Activated T-helper 1 cell treated with anti-CD3 and anti-CD28 coated beads, Interleukin-2, amount 50 U/mL, for 16 hours (primary cell): ENCODE measurements at places on chromosomes 1 and 21.

DNA sequence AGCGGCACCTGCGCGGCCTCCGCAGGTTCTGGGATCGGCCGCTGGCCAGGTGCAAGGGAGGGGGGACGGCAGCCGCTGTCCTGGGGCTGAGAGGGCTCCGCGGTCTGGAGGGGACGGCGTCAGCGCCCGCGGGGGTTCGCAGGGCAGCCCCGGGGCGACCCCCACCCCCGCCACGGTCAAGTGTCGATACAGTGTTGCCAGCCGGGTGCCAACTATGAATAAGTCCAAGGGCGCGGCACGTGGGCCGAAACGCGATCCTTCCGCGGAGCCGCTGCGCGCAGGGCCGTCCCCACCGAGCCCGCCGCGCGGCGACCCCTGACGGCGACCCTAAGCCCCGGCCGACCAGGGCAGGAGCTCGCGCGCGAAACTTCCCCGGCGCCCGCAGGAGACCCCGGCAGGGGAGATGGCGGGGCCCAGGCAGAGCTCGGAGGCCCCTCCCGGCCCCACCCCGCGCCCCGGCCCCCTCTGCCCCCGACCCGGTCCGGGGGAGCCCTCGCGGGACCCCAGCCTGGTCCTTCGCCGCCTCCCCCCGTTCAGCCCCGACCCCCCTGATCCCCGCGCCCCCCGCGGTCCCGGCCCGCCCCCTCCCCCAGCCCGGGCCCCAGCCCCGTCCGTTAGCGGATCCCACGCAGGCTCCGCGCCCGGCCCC is 586 bp upstream of the AGPAT3 start:
- peak; percentile 17 for DNase-seq

GRCh38 chr1:70358921-70359564 is 4.5 kb upstream of the ANKRD13C start:
- DNase-seq: no peak

- DNase-seq: no peak
Measured at GRCh38 chr1:184906761-184907160, 67.5 kb downstream of the NIBAN1 start.

DNA sequence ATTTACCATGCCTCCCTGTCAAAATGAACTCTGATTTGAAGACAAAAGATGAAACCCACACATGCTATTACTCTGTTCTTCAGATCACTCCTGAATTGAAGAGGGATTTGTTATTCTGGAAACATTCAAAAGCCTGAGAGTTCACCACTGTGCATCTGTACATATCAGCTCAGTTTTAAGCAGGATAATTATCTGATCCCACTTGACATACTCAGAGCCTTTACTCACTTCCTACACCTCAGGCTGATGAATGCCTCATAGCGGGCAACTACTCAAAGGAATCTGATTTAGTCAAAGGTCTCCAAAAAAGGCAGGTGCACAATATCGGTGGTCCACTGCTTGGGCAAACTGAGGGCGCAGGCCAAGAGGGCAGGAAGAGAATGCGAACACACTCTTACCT is 47.5 kb upstream of the LPAR3 start:
- no peak for DNase-seq

GRCh38 chr21:31111093-31111492 is 72.8 kb upstream of the KRTAP19-8 start:
- DNase-seq: no peak

DNA sequence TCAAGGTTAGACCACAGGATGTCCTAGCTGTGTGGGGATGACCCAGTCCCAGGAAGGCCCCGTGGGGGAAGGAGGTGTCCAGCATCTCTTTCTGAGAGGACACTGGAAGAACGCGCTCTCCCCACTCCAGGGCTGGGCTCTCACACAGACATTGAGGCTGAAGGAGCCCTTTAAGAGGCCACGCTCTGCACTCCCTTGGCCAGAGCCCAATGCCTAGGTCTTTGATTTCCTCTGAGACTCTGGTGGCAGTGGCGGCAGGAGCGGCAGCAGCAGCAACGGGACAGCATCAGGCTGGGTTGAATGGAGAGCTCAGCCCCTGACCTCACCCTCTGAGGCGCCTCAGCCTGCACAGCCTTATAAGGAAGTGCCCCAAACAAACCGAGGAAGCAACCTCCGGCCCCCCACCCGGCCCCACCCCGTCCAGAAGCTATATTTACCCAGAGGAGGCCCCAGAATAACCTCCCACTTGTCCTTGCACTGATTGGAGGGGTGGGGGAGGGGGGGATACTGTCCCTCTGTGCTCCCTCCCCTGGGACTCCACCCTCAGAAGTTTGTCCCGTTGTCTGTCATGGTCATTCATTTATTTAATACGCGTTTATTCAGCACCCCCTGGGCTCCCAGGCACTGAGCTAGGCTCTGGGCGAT is 12.3 kb downstream of the NES start:
- no peak for DNase-seq

DNA sequence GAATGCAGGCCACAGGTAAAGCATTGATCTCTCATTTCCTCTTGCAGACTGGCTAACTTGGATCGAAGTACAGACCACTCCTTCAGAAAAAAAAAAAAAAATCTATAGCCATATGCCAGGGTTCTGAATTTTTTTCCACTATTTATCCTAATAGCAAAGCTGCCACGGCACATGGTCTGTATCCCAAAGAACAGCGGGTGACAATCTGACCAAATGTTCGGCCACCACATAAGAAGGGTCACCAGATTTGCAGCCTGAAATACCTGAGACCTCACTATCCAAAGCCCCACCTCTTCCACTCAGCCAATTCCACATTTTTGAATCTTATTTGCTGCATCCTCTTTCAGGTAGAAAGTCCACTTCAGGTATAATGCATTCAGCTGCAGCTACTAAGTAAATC is 55.6 kb upstream of the RGS7 start:
- DNase-seq: no peak

- DNase-seq: no peak
Measured at GRCh38 chr1:74357756-74358155, 122.6 kb downstream of the TNNI3K start.

DNA sequence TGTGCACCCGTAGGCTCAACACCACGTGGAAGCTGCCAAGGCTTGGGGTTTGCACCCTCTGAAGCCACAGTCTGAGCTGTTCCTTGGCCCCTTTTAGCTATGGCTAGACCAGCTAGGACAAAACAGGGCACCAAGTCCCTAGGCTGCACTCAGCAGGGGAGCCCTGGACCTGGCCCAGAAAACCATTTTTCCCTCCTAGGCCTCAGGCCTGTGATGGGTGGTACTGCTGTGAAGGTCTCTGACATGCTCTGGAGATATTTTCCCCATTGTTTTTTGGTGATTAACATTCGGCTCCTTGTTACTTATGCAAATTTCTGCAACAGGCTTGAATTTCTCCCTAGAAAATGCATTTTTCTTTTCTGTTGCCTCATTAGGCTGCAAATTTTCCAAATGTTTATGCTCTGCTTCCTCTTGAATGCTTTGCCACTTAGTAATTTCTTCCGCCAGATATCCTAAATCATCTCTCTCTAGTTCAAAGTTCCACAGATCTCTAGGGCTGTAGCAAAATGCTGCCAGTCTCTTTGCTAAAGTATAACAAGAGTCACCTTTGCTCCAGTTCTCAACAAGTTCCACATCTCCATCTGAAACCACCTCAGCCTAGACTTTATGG is 69.0 kb upstream of the KRTAP19-8 start:
- no peak for DNase-seq

GRCh38 chr1:174700775-174701174 is 253.0 kb downstream of the GPR52 start:
- DNase-seq: no peak

DNA sequence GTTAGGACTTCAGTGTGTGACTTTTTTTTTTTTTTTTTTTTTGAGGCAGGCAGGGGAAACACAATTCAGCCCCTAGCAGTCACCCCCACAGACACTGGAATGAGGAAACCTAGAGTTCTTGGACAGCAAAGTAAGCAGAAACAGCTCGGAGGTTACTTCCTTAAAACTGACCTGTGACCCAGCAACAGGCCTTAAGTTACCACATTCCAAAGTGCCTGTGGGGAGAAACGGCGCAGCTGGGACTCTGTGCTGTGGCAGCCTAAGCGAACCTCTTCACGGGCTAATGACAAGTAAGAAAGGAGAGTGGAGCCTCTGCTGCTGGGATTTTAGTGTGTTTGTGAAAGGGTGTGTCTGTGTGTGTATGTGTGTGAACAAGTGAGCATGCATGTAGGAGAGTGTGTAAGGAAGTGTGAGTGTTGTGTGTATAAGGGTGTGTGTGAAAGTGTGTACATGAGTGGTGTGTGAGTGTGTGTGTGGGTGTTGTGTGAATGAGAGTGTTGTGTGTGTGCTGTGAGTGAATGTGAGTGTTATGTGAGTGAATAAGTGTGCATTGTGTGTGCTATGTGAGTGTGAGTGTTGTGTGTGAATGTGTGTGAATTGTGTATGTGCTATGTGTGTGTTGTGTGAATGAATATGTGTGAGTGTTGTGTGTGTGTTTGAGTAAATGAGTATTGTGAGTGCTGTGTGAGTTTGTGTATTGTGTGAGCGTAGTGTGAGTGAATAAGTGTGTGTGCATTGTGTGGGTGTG is 180.8 kb downstream of the BRINP2 start:
- DNase-seq: no peak

DNA sequence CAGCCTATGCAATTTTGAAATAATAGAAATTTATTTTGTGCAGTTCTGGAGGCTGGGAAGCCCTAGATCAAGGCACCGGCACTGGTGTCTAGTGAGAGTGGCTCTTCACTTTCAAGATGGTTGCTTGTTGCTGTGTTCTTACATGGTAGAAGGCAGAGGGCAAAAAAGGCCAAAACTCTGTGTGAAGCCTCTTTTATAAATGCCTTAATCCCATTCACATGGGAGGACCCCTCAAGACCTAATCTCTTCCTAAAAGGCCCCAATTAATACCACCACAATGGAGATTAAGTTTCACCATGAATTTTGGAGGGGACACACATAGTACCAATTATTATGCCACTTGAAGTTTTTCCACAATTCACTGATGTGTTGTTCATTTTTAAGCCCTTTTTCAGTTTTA is 21.0 kb downstream of the PRKAB2 start:
- DNase-seq: no peak

DNA sequence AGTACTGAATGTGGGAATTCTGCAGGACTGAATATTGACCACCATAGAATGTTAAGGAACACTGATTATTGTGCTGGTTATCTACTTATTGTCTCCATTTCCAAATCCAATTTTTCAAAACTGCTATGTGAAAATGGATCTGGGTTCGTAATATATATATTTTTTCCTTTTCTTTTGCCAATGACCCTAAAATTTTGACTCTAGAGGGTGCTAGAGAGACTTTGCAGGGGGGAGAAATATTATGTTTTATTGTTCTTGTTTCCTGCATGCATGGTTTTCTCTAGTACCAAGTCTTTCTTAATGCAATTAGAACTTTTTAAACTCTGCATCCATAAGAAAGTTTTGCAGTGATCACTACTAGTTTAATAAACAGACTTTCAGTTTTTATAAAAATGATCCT is 1256.9 kb downstream of the BRINP3 start:
- DNase-seq: no peak

DNA sequence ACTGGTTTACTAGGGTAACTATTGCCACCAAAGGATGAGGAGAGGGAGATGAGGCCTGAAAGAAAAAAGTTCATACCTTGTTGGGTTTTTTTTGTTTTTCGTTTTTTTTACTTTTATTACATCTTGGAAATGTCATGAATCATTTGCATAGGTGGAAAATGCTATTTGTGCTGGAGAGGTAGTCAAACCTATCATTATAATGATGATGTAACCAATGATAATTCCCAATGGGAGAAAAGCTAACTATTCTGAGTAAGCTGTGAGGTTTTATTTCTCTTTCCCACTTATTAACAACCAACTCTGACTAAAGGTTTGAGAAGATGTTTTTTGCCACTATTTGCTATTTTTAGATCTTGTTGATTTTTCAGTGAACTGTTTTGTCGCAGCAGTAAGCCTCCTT is 29.0 kb downstream of the SH3GLB1 start:
- DNase-seq: no peak

DNA sequence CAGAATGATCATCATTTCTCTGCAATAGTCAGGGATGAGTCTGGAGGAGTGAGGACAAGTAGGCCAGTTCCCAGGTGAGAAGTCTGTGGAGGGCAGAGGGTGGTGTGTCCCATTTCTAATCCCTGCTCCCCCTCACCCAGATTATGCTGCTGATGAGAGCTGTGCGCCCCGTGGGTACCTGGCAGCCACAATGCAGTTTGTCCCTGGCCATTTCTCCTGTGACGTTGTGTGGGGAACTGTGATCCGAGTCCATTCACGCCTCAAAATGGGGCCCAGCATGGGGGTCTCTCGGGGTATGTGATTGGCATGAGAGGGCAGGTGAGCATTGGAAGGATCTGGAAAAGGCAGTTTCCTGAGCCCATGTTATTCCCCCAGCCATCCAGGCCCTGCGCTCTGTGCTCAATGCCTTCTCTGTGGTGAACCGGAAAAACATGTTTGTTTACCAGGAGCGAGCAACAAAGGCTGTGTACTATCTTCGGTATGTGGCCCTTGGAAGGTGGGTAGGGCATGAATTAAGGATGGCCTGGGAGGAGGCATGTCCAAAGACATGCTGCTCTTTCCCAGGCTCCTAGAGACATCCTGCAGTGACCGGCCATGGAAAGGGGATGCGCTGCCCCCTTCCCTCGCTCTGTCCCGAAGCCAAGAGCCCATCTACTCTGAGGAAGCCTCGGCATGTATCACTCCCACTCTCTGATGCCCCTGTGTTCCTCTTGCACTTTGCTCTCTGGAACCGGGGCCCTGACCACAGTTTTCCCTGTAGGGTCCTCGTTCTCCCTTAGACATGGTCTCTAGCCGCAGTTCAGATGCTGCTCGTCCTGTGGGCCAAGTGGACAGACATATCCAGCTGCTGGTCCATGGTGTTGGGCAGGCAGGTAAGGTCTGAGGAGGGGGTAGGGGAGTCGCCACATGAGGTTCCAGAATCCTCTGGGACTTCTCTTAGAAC is 16.4 kb downstream of the HYI start:
- DNase-seq: no peak

GRCh38 chr21:16455526-16455925 is 725.7 kb downstream of the USP25 start:
- no peak for DNase-seq

DNA sequence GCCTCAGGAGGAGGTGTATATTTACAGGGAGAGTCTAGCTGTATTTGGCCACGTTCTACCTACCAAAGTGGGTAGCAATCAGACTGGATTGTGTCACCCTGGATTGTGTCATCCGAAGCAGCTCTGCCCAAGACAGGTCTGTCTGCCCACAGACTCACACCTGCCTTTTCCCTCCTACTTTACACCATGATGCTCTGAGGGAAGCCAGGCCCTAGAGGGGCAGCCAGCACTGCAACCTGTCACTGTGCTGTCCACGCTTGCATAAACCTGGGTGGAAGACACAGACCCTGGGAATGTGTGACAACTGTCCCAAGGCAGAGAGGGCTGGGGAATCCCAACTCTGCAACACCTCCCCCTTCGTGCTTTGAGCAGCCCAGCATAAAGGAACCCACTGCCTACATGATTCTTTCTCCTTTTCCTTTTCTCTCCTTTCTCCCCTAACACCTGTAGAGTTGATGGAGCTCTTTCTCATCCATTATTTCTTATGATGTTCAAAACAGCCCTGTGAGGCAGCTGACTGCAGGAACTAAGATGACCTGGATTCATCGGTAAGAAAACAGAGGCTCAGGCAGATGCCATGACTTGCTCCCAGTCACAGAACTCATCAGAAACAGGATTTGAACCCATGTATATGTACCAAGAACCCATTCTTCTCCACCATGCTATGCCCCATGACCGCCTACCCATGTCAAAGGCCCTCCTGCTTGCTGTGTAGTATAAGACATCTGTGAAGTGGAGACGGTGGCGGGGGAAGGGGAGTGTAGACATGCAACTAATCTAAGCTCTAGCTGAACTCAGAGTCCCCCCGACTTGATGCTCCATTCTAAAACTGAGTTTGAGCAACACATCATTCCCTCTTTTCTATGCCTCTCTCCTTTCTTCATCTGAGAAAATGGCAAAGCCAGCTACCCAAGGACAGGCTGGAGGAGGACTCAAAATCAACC is 55.9 kb downstream of the ITPKB start:
- DNase-seq: no peak
